ENCODE measurements at places on chromosomes 3 and 15. TPM values are rescaled to one million over a fixed set of nuclear protein-coding genes. Genes with fewer than 3 reads are reported as not detected.
A peak's percentile ranks its signal among the peaks of the same experiment; 100 is the strongest.

The CCR9 gene
- not detected for total RNA-seq

The ACOX2 gene
- total RNA-seq: 0.10 TPM

The LSAMP gene
- total RNA-seq: 2.1 TPM

The CADPS gene
- total RNA-seq: not detected

The ZNF662 gene
- total RNA-seq: 1.5 TPM

The ROPN1 gene
- not detected for total RNA-seq

The CRYGS gene
- total RNA-seq: 4.5 TPM

The PDIA3 gene
- 425 TPM for total RNA-seq

- DNase-seq: no peak
These were observed 208.4 kb upstream of the ALCAM start for GRCh38 chr3:105158286-105158685.

GRCh38 chr3:113151461-113152031, 59.8 kb upstream of the BOC start:
- no peak for DNase-seq

DNA sequence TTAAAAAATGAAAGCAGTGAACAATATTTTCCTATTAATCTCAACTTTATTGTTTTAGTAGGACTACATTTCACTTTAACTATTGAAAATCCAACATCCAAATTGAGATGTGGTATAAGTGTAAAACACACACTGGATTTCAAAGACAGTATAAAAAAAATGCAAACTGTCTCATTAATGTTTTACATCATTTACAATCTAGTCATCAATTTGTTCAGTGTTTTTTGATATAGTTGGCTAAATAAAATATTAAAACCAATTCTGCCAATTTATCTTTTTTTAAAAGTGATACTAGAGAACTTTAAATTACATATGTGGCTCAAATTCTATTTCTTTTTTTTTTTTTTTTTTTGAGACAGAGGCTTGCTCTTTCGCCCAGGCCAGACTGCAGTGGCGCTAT, 95.1 kb downstream of the NPTN start:
- DNase-seq: no peak

GRCh38 chr3:179402963-179403362, 48.3 kb downstream of the GNB4 start:
- no peak for DNase-seq

DNA sequence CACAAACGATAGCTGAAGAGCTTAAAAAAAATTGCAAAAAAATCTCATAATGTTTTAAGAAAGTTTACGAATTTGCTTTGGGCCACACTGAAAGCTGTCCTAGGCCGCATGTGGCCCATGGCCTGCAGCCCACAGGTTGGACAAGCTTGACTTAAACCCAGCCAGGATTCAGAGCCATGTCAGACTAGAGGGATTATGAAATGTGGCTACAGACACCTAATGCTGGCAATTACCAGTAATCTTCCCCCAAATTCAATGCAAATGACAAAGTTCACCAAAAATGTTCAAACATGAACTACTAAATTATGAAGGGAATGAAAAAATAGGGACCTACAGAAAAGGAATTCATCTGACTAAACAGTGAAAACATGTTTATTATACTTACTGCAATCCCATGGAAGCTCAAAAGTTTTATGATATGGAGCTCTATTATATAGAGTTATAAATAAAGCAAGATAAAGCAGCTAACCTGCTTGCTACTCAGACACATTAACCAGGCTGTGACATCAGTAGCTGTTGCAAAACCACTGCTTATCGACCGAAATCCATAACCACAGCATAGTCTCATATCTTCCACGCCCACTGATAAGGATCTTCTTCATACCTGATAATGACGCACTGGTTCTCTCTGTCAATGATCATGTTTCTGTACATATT, 49.2 kb downstream of the LDHAL6B start:
- DNase-seq: no peak

DNA sequence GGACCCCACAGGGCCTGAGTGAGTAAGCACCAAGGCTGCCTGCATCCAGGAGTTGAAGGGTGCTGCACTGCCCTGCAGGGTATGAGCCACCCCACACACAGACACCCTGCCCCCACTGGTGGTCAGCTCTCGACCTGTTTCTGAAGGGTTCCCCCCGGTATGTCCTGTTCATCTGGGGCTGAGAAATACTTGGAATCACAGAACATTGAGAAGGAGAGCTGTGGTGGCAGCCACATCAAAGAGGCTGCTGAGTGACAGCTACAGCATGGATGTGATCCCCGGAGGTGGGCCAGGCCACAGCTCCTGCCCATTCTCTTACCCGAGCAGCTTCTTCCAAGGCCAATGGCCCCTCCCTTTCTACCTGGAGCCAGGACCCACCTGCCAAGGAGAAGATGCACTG, 66.4 kb upstream of the PLXNA1 start:
- DNase-seq: no peak

- DNase-seq: no peak
These were observed 106.2 kb downstream of the TLE3 start for GRCh38 chr15:69991551-69991980.

GRCh38 chr3:33681667-33682066, 36.4 kb downstream of the CLASP2 start:
- DNase-seq: no peak

- no peak for DNase-seq
These were observed 36.8 kb upstream of the RPL32 start for GRCh38 chr3:12878141-12878574.

DNA sequence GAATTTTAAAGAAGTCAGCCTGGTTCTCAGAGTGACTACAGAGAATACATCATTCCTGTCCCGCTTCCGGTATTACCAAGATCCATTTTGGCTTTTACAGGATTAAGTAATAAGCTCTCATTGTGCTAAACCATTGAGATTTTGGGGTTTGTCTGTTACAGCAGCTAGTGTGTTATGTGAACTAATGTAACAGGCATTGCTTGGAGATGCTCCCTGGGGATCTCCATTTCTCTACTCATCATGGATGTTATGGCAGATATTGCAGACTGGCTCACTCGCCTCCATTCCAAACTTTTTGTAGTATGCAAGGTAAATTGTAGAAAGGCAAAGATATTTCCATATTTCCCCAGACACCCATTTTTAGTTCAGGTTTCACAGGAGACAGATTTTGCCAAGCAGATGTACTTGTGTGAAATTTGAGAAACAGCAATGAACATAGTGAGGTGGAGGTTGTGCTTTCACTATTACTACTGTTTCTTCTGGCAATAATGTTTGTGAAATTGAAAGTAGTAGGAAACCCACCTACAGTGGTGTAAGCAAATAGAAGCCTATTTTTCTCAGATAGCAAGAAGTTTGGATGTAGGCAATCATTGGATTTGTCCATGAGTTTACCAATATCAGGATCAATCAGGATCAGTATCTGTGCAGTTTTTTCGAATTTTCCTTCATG, 177.1 kb upstream of the GALNT15 start:
- DNase-seq: no peak

DNA sequence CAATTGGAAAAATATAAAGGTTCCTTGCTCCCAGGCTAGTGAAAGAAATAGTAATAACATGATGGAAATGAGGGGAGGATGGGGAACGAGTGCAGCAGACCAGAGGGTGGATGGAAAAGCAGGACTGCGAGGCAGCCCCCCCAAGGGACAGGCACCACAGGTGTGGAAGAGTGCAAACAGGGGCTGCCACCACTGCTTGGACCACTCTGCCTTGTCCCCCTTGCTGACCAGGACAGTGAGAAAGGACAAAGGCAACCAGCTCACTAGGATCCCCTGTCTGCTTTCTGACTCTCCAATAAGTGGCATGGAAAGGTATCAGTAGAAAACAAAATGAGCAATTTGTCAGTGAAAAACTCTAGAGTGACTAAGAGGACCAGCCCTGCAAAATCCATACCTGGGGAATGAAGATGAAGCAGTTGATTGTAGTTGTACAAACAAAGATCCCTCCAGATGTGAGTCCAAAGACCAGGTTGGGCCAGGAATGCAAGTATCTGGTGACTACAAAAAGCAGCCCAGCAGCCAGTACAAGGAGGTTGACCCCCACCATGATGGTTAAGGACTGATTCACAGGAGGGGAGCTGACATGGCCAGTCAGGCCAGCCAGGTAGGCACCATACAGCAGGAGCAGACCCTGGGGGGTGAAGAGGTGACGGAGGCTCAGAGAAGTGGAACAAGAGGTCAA, 86.6 kb upstream of the GSK3B start:
- DNase-seq: no peak

- no peak for DNase-seq
These were observed 56.1 kb upstream of the PIAS1 start for GRCh38 chr15:67997996-67998395.

DNA sequence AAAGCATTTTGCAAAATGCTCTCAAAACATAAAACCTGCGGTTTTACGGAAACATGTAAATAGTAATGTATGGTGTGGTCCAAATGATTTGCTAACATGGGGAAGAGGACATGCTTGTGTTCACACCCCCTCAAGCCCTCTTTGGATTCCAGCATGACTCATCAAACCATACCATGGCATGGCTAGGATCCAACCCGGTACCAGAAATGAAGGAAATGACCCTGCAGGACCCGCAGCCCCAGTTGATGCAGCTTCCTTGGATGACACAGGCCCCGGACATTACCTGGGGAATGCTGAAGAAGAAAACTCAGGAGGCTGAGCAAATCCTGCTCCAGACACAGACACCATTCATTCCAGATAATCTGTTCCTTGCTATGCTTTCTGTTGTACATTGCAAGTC, 222.9 kb downstream of the DTWD1 start:
- DNase-seq: no peak

DNA sequence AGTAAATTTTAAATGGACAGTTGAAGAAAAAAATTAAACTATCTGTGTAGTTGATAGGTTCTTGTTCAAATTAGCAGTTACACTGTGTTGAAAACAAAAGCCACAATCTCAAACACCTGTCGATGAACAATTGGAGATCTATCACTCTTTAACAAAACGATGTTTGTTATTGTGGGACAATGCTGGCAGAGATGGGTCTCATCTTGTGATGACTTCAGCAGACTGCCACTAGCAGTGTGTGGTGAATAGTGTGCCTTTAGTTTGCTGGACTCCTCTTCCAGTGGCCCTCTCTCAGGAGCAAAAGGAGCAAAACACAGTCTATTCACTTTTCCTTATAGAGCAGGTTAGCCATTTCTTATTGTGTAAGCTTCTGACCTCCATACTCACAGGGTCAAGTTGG, 14.7 kb upstream of the TRIM59 start:
- no peak for DNase-seq

DNA sequence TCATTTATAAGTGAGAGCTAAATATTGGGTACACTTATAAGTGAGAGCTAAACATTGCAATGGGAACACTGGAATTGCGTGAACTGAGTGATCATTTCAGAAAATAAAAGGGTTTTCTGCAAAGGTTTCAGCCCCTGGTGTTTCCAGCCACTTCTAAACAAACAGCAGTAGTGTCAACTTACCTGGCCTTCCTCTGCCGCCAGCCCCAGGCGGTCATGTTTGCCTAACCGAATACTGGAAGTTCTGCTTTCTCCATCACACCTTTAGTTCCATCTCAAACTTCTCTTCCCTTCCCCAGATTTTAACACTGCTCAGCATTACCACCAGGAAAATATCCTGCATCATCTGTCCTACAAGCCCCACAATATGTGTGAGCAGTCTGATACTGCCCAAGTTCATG, 58.6 kb downstream of the MRPL3 start:
- no peak for DNase-seq

- DNase-seq: no peak
These were observed 315.2 kb upstream of the PPP2R3A start for GRCh38 chr3:135650309-135650708.

GRCh38 chr3:49032646-49033304, 3.6 kb upstream of the IMPDH2 start:
- no peak for DNase-seq

DNA sequence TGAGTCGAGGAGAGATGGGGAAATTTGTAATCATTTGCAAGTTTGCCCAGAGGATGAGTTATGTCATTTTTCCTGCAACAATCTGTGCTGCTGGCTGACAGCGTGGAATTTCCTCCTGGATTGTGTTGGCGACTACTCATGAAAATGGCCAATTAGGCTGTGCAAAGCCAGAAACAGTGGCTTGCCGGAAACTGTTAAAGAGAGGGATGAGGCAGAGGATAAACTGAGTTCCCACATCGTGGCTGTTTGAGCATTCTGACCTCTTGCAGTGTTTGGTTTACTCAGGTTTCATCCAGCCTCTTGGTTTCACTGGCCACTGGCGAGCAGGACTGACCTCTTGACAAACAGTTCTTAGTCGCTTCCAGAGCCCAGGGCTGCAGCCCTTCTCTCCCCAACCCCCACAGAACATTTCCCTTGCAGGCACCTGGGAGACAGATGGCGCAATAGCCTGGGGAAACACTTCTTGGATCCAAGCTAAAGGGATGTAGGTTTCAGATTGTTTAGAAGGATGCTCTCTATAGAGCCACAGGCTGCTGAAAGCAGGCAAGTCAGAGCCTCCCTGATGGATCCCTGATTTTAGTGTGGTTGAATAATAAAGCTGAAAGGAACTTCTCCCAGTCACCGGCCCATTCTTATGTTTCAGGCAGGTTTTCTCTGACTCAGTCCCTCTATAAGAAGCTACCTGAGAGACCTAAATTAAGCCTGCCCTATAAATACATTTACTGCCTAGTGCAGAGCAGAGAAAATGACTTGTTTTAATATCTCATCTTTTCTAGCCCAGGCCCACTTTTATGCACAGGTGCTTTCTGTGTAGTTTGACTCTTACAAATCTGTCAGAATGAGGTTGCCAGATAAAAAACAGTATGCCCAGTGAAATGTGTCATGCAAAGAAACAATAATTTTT, 92.8 kb upstream of the UBE2E1 start:
- peak; percentile 42 for DNase-seq

DNA sequence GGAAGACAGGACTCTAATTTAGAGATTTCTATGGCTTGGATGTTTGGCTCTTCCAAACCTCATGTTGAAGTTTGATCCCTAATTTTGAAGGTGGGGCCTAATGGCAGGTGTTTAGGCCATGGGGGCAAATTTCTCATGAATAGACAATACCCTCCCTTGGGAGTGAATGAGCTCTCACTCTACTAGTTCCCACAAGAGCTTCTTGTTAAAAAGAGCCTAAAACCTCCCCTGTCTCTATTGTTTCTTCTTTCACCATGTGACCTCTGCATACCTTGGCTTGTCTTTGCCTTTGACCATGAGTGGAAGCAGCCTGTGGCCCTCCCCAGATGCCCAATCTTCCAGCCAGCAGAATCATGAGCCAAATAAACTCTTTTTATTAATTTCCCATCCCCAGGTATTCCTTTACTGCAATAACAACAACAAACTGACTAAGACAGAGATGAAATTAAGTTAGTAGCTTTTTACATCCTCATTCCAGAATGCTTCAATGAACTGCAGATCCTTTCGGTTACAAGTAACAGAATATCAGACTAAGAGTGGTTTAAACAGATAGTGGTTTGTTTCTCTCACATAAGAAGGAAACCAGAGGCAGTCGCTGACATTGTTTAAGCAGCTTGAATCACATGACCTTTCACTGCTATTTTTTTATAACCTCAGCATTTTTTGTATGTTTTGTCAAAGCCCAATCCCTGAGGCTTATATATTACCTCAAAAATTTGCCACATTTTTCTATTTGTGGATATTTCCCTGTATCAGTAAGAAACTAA, 1013.3 kb upstream of the SEMA6D start:
- DNase-seq: no peak

Measured in glomerular endothelial cell (primary cell).